ENCODE measurements at places on chromosomes 7 and 10. TPM values are rescaled to one million over a fixed set of nuclear protein-coding genes. Genes with fewer than 3 reads are reported as not detected.

DNA sequence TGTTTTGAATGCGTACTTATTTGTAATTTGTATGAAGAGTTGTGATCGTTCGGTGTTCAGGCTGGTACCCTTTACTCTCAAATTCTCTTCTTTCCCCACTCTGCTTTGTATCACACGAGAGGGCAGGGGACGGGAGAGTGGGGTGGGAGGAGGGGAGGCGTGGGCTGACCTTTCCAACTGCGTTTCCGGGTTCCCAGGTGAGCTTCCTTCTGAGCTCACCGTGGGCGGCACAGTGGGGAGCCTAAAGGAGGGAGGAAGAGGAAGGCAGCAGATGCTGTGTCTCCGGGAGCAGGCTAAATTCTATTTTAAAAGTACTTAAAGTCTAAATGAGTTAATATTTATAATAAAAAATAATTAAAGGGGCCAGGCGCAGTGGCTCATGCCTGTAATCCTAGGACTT lies 7.4 kb upstream of the XRCC2 start:
- no peak for DNase-seq

GRCh38 chr10:86658261-86658741 lies 4.0 kb downstream of the OPN4 start:
- no peak for DNase-seq

DNA sequence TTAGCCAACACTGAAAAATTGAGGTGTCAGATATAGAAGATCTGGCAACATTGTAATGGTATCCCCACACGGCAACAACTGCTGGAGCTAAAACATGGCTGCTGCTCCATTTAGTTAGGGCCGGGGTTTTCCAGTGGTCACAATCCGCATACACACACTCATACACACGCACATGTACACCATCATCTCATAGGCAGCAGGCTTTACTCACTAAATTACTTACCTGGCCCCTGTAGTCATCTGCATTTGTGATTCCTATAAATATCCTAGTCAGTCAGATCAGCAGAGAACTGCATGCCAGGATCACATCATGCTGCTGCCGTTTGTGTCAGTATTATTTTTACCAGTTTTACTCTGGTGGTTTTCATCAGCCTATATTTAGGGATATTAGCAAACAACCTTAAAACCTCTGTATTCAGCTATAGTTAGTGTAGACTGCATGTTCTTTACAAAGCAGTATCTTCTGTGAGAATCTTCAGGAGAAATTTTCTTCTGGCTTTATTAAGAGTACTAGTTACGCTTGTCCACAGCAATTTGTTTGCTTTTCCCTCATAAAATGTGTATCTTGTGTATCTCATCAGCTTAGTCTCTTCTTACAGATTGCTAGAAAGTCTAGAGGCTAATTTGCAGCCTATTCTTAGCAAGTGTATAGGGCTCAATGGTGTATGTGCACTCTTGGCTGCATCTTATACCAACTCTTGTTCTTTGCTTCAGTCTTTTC lies 38.3 kb upstream of the PTPN12 start:
- no peak for DNase-seq

- DNase-seq, result no peak
Observed at GRCh38 chr10:117212176-117212575, 14.9 kb downstream of the KCNK18 start.

- DNase-seq, result no peak
Observed at GRCh38 chr7:151565541-151565940, 45.8 kb upstream of the RHEB start.

GRCh38 chr7:21967598-21968003 lies 21.9 kb upstream of the CDCA7L start:
- DNase-seq, result peak; percentile 48

GRCh38 chr10:100374200-100374655 lies 27.2 kb downstream of the SCD start:
- no peak for DNase-seq

DNA sequence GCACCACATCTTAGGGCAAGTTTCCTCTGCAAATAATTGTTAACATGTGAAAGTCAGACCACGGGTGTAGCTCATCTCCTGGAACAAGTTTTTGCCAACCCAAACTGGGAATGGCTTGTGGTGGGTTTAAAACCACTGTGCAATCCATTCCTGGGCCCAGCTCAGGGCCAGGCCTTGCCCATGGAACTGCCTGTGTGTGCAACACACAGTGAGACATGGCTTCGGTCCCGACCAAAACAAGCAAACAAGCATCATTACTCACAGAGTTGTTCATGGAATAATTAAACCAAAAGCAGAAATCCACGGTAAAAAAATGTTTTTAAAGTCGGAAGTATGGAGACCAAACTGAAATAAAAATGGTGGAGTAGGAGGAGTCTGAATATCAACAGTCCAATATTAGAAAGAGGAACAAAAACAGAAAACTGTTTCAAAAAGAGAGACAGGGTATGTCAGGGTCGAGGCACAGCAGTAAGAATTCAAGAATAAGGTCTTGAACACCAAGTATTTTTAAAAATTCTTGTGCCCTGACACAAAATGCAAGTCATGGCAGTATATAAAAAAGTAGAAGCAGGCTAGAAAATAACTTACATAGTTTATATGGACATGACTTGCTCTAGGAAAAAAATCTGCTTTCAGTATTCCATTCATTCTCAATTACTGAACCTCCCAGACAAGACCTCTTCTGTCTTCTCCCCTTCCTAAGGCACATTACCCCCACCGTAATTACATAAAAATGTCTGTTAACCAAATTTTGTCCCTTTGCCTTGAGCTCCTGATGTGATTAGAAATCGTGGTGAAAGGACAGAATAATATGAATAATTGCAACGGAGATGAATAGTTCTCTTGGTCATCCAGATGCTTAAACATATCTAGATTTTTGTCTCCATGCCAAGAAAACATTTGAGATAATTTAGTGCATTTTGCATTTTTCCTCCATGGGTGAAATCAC lies 88.4 kb downstream of the FAS start:
- no peak for DNase-seq

DNA sequence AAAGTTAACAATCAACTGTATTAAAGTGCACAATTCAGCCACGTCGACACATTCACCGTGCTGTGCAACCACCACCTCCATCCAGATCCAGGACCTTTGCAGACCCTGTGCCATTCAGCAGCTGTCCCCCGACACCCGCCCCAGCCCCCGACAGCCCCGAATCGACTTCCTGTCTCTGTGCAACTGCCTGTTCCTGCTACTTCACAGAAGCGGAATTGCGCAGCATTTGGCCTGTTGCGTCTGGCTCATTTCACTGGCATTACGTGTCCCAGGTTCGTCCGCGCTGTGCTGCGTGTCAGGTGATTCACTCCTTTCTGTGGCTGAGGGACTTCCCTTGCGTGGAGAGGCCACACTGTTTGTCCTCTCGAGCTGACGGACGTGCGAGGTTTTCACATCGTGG lies 33.2 kb upstream of the DNAAF5 start:
- DNase-seq, result no peak

DNA sequence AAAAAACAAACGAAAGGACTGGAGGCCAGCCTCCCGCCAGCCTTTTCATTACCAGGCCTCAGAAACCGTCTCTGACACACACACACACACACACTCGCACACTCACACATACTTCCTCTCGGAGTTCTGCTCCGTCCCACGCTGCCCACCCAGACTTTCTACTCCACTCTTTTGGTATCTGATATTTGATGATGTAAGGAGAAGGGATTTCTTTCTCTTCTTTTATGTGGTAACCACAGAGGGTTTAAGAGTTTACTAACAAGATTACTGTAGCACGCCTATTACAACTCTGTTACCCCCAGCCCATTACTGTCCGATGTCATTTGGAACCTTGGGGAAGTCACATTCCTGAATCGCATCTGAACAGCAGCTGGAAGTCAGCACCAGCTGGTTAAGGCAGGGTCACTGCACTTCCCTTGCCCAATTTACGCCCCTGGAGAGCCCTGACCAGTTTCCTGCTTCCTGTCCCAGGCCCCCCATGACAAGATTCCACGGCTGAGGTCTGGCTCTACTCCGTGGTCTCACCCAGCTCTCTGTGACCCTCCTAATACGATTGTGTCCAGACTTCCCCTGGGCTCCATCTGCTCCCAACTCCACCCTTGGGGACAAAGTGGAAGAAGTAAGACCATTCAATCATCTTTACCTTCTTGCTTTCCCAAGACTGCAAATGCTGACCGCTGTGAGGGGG lies 1.1 kb downstream of the DENND2A start:
- DNase-seq, result no peak

Gene CALHM3
- not detected for total RNA-seq

Gene TMEM176B
- 0.20 TPM for total RNA-seq

Gene PROSER2
- total RNA-seq, result 2.4 TPM

Gene CRPPA
- 1.8 TPM for total RNA-seq

Gene VWDE
- total RNA-seq, result 0.71 TPM

Measured in CD8-positive, alpha-beta memory T cell (primary cell).